AG20443 (cell line): ENCODE measurements at places on chromosomes 1 and 21.

- no peak for DNase-seq
These were observed 9.2 kb upstream of the VPS26C start for GRCh38 chr21:37276377-37276776.

DNA sequence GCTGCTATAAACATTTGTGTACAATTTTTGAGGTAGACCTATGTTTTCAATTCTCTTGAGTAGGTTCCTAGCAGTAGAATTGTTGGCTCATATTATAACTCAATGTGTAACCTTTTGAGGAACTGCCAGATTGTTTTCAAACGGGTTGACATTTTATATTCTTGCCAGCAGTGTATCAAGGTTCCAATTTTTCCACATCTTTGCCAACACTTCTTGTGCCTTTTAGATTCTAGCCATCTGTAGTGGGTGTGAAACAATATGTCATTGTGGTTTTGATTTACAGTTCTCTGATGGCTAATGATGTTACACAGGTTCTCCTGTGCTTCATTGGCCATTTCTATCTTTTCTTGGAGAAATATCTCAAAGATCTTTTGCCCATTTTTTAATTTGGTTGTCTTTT lies 36.4 kb downstream of the MAP3K7CL start:
- DNase-seq: no peak

DNA sequence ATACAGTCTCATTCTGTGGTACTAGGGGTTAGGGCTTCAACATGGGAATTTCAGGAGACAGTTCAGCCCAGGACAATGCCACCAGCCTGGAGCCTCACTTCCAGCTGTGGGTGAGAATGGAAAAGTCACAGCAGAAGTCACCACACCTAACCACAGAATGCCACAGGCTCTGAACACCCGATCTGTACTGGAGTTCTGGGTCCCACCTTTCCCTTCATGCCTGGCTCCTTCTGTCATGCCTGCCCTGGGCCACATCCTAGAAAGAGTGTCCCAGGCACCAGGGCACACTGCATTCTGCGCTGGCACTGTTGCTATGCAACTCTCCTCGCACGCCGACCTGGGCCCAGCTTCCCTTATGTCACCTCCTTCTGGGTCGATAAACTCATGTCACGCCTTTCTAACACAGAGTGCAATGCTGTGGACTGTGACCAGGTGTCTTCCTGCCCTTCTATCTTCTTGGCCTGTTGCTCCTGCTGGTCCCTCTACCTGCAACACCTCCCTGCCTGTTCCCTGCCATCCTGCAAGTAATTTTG lies 21.2 kb downstream of the RCSD1 start:
- DNase-seq: no peak

- DNase-seq: no peak
These were observed 3.8 kb upstream of the TMEM222 start for GRCh38 chr1:27318136-27318535.

DNA sequence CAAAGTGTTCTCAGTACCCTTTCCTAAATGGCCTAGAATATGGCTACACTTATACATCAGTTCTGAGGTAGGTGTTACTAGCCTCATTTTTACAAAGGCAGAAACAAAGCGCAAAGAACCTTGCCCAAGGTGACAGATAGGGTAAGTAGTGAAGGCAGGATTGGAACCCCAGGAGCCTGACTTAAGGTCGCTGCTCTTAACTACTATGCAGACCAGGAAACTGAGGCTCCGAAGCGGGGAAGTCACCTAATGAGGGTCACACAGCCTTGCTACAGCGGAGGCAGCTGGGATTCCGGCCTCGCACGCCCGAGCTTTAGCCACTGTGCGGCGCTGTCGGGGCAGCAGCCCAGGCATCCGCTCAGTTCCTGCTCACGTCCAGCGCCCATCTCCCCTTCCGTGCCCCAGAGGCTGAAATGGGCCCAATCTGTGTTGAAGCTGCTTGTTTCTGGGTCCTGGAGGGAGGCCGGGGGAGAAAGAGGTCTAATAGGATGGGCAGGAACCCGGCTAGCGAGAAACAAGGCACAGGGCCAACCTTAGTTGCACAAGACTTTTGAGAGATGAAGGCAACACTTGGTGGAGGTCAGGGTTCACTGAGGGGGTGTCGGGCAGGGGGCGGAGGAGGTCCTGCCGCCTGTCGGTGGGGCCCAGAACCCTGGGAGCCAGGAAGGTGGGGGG lies 1.4 kb upstream of the FOXD2 start:
- peak; percentile 89 for DNase-seq

- no peak for DNase-seq
These were observed 212.9 kb downstream of the DNM3 start for GRCh38 chr1:172054172-172054571.

DNA sequence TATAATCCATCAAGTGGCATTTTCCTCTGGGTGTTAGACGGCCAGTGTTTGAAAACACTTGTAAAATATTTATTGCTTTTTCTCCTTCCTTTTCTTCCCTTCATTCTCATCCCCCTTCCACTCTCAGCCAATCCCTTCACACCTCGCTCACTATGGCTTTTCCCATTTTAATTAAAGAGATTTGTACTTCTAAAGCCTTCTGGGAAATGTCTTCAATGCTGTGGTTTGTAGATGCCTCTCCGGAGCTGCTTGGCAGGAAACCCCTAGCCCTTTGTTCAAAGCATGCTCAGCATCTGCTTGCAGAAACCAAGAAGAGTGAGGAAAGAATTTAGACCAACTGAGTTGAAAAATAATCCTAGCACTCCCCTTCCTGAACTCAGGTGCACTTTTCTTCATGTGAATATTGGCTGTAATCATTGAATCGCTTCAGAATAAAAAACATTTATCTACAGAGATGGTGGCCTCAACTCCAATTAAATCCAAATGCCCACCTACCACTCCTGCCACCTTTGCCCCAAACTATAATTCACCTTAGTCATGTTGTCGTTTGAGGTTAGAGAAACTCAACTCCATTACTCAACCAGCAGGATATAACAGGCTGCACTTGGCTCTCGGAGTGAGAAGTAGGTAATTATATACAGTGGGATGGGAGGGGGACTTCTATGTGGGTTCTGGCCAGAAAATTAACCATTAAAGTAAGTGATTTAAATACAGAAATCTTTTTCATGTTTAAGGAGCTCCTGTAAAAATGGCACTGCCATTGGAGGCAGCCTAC lies 659.4 kb upstream of the CAMK1G start:
- peak; percentile 27 for DNase-seq

GRCh38 chr1:204384636-204385352 lies 25.1 kb upstream of the PLEKHA6 start:
- DNase-seq: peak; percentile 87

DNA sequence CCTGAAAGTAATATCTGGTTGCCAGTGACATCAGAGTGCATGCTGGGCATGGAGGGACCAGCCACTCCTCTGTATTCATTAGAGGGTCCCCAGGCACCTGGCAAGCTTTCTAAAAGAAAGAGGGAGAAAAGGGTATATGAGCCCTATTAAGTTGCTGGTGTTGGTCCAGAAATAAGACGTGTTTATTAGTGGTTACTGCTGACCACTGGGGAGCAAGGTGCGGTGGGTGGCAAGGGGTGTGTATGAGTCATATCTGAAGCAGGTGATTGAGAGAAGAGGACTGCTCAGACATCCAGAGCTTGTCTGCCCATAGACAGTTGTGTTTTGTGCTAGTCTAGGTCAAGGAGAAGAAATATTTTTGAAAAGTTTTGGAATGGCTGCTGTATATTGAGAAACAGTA lies 298.1 kb downstream of the TM2D1 start:
- DNase-seq: no peak

DNA sequence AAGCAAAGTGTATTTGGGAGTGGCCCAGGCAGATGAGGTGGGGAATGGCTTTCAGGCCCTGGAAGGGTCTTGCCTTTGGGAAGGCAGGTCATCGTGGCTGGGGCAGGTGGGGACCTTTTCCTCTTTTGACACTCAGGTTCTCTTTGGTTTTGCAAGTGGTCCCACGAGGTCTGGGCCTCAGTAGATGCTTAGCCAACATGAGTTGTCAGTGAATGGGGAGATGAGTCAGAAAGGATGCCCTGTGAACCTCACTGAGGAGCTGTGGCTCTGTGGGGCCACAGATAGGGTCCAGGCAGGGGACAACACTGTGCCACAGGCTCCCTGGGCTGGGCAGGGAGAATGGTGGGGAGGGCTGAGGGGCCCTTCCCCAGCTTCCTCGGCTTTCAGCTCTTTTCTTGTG lies 19.0 kb downstream of the ARHGEF10L start:
- no peak for DNase-seq

DNA sequence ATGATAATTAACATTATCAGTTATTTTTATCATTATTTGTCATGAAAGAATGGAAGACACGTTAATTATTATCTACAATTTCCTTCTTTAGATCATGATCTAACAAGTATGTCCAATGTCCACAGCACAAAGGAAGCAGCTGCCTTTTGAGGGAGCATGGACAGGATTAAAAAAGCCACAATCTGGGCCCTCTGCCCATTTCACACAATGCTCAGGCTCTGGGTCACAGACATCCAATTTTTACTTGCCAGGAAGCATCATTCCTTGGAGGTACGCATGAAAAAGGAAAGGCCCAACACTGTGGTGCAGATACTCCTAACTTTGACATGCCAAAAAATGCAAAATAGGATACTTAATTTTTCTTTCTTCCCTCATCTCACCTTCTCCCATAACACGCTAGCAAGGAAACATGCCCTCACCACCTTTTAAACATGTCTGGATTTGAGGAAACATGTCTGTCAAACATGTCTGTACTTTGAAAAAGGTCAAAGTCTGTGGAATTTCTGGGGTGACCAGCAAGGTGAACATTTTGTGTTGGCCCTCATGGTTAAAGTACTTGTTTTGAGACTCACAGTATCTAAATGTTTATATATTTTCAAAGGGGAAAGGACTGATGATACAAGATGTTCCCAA lies 40.0 kb downstream of the GADD45A start:
- peak; percentile 74 for DNase-seq

GRCh38 chr1:229726061-229726460 lies 100.0 kb downstream of the URB2 start:
- no peak for DNase-seq

DNA sequence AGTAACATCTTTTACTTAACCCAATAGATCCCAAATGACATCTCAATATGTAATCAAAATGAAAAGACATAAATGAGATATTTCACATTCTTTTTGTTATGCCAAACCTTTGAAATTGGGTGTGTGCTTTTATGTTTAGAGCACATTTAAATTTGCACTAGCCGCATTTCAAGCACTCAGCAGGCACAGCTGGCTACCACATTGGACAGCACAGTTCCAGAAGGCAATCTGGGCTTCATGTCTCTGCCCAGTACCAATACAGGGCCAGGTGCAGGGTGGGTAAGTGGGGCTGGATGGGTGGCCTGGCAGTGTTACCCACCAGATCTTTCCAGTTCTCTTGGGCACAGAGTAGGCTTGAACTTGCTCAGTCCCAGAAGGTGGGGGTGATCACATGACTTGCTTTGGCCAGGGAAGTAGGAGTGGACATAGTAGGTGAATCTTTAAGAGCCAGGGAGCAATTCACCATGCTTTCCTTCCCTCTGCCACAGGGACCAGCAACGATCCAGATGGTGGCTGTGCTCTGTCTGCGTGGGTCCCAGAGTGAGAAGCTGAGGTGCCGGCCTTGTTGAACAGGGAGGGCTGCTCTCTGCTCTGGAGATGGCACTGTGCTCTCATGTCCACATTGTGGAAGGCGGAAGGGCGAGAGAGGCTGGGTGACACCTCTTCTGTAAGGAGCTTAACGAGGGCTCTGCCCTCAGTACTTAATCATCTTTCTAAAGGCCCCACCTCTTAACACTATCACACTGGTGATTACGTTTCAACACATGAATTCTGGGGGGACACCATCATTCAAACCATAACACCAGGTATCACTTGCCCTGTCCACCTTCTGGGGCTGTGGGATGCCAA lies 261.4 kb downstream of the GRIK3 start:
- DNase-seq: no peak

DNA sequence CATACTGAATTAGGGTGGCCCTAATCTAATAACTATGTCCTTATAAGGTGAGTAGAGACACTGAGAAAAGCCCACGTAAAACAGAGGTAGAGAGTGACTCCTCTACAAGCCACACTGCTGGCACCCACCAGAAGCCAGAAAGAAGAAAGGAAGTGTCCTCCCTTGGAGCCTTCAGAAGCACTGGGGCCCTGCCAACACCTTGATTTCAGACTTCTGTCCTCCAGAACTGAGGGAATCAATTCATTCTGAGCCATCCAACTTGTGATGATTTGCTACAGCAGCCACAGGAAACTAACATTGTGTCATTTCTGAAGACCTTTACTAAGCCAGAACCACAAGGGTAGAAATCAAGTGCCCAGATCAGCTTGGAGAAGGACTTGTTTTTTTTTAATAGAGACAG lies 15.0 kb downstream of the GNB1 start:
- DNase-seq: no peak
